ENCODE measurements at places on chromosomes 6 and 20. TPM values are rescaled to one million over a fixed set of nuclear protein-coding genes. Genes with fewer than 3 reads are reported as not detected.

The NT5E gene
- total RNA-seq: 197 TPM

The NKX2-2 gene
- total RNA-seq: not detected

The GDAP1L1 gene
- total RNA-seq: not detected

The RSPH9 gene
- 0.16 TPM for total RNA-seq

The CDK5RAP1 gene
- total RNA-seq: 25.3 TPM

The TFAP2D gene
- total RNA-seq: not detected

The ADGRG6 gene
- 0.51 TPM for total RNA-seq

The KHDC1L gene
- not detected for total RNA-seq

The CCR6 gene
- not detected for total RNA-seq

The WFDC2 gene
- not detected for total RNA-seq

The TMEM244 gene
- total RNA-seq: not detected

The ZNF311 gene
- total RNA-seq: 1.7 TPM

The ILRUN gene
- total RNA-seq: 50.2 TPM

The HLA-DRB5 gene
- not detected for total RNA-seq

The CLIC5 gene
- not detected for total RNA-seq

The FLOT1 gene
- 88.1 TPM for total RNA-seq

The RIPOR3 gene
- total RNA-seq: 0.11 TPM

The PTPN1 gene
- total RNA-seq: 28.7 TPM

The TRIM10 gene
- not detected for total RNA-seq

The SIRPD gene
- not detected for total RNA-seq

The MAS1 gene
- total RNA-seq: not detected

The LY6G5C gene
- total RNA-seq: 5.0 TPM

The CDSN gene
- total RNA-seq: not detected

The MTFR2 gene
- total RNA-seq: 0.76 TPM

Measured in osteocyte (in vitro differentiated cells).